ENCODE measurements at places on chromosomes 2 and 18.

DNA sequence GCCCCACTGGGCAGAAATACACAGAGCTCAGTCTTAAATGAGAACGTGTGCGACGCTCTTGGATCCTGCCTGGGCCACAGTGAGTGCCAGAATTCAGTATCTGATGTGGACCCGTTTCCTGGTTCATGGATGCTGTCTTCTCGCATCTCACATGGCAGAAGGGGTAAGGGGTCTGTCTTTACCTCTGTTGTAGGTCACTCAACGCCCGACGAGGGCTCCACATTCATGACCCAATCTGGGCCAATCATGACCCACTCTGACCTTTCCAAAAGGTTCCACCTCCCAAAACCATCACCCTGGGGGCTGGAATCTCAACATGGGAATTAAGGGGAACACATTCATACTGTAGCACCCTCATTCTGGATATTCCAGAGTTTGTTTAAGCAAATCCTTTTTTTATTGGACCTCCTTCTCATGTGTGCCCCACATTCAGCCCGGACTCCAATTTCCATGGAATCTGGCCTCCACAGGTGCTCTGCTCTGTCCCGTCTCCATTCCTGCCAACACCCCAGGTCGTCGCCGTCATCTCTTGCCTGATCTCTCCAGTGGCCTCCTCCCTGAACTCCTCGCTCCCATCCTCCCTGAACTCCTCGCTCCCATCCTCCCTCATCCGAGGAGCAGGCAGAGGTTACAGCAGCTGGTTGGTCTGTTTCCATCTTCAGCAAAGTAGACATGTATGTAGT, 78.9 kb upstream of the OTOS start:
- peak; percentile 5 for DNase-seq

DNA sequence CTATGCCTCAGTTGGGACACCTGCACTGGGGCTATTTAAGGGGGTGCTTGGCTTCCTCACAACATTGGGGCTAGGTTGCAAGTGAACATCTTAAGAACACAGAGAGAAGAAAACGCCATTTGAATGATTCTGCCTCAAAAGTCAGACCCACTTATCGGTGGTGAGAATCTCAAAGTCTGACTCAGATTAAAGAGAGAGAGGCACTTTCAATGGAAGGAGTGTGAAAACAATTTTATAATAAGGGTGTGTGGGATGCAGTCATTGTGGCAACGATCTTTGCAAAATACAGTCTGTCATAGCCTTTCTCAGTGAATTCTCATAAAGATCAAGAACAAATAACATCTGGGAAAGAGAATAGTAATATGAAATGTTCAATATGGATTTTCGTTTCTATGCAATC, 41.8 kb downstream of the CCDC102B start:
- DNase-seq, result no peak

DNA sequence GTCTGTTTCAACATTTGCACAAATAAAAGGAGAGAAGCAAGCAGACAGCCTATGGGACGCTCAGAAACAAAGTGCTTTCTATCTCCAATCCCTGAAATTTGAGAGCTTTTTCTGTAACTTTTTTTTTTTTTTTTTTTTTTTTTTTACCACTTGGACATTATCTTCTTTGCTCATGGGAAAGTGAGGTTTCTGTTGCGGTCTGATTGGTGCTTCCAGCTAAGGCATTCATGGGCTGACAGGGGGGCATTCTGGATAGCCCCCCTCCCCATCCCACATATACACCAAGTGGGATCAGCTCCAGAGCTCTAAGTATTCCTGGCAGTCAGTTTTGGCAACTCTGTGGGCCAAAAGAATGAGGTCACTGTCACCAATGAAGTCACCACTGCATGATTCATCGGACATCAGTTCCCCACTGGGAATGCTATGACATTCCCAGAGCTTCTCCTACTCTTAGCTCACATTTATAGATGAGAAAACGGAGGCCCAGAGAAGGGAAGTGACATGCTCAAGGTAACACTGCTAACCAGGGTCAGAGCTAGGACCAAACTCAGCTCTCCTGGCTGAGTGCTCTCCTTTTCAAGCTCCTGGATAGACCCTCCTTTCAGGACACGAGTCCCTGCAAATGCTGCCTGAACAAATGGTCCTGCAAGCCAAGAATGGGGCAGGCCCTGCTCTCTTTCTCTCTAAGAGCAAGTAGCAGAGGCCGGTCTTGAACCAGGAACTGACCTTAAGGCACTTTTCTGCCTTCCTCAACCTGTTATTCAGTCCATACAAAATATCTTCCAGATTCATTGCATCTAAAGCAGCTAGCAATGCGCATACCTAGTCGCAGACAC, 61.3 kb downstream of the TMEM247 start:
- DNase-seq, result no peak

- DNase-seq, result no peak
Observed at GRCh38 chr18:73365018-73365417, 497.2 kb upstream of the NETO1 start.

GRCh38 chr2:14385043-14385442, 247.5 kb upstream of the LRATD1 start:
- no peak for DNase-seq

- DNase-seq, result no peak
Observed at GRCh38 chr18:76960528-76961035, 138.2 kb downstream of the ZNF236 start.

DNA sequence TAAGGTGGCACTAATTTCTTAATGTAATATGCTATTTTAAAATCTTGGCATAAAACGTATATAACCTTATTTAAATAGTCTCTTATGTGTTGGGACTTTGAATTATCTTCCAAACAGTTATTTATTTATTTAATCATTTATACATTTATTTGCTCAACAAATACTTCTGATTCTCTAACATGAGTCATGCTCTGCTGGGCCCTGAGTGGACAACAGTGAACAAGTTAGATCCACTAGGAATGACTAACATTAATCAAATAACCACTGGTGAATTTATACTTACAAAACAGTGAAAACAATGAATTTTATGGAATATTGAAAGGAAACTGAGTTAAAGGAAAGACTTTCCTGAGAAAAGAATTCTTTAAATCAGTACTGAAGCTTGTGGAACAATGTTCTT, 1257.2 kb upstream of the CHAC2 start:
- DNase-seq, result no peak

DNA sequence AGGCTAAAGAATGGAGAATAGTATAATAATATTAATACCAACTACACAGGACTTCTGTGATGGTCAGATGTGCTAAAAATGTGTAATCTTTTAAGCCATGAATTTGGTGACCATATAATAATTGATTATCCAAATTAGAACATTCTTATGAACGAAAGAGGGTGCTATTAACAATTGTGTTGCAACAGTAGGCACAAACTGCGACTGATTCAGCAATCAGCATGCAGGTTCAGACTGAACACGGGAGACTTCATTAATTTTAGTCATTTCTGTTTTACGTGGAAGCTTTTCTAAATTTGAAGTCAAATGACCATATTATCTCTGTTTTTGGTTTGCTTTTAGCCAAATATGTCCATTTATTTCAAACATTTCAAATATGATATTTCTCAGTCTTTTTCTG, 54.6 kb upstream of the CHST9 start:
- no peak for DNase-seq

DNA sequence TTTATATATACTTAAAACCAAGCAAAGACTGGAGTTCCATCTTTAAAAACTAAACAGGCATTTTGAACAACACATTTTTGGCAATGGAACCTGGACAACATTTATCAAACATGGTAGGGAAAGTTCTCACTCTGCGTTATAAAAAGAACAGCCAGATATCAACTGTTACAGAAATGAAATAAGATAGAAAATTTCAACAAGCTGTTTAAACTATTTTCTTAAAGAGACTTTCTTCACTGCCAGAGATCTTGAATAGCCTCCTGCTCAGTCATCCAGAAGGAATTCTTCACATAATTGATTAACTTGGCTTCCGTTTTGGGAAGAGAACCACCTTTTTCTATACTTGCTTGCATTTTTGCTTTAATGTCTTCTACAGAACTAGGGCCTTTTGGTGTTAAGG, 166.0 kb upstream of the PIK3C3 start:
- DNase-seq, result no peak

Data from progenitor cell of endocrine pancreas (in vitro differentiated cells).